ENCODE measurements at places on chromosomes 7 and 10.

GRCh38 chr7:50594734-50595485 is 29.7 kb upstream of the DDC start:
- DNase-seq: no peak

GRCh38 chr10:59003203-59003602 is 173.2 kb upstream of the PHYHIPL start:
- DNase-seq: no peak

DNA sequence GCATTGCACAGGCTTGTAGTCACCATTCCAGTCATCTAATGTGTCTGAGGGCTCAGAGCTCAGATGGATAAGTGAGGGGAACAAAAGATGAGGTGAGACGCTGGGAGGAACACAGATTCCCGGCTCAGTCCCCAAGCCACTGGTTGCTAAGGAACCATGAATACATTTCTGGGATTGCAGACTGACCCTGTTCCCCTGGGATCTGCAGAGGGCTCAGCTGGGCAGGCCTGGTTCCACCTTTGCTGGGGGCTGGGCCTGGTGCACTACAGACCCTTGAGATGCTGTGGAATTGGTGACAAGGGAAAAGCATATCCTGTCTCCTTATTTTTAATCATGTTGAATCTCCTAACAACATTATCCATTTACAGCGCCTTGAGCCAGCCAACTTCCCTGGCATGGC is 19.2 kb downstream of the ELFN1 start:
- DNase-seq: no peak

DNA sequence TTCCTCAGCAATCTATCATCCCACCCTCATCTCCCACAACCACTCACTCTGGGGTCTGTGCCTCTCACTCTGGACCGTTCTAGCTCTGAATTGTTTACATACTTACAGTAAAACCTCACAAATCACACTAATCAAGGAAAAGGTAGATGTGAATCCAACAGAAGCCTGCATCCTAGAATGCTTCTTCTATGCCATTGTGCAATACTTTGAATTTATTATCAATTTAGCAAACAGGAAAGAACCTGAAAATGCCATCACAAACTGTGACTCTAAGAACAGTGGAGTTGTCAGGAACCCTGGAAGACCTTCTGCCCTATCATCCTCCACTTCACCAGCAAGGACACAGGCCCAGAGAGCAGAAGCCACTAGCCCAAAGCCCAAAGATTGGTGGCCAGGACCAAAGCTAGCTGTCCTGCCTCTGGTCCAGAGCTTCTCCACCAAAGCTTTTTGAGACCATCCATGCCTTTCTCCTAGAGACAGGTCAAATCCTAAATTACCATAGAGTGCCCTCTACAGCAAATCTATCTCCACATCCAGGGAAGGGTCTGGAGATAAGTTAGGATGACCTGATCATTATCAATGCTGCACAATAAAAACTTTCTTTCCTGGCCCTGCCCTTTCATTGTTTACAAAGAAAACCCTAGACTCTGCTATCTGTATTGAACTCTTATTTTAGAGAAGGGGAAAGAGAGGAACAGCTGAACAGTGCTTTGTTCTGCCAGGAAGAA is 2.4 kb downstream of the SORBS1 start:
- no peak for DNase-seq

DNA sequence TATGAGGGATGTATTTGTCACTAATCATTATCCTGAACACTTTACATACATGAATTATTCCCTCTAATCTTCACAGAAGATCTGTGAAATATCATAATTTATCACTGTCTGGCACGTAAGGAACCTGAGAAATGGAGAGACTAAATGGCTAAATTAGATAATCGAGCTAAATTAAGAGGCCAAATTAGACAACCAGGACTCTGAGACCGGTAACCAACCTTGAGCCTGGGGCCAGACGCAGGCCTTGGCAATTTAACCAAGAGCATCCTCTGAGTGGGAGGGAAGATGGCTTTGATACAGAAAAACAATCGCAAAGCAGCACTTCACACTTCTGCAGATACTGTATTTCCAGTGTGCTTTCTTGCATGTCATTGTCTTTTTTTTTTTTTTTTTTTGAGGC is 21.4 kb downstream of the SVOPL start:
- peak; percentile 82 for DNase-seq

GRCh38 chr7:21972397-21972784 is 26.7 kb upstream of the CDCA7L start:
- no peak for DNase-seq

DNA sequence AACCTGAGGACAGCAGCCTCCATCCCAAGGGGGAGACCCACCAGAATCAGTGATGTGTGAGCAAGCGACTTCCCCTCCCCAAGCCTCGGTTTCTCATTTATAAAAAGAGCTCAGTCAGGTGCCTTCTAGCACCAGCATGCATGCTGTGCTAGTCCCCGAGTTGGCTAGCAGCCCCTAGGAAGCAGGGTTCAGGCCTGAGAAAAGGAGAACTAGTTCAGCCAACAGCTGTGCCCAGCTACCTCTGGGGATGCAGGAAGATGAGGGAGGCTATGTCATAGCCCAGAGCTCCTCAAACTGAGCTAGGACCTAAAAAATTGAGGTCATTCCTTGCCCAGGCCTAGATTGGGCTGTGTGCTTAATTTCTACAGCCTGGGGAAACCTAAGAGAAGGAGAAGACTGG is 13.7 kb downstream of the DRGX start:
- DNase-seq: no peak

DNA sequence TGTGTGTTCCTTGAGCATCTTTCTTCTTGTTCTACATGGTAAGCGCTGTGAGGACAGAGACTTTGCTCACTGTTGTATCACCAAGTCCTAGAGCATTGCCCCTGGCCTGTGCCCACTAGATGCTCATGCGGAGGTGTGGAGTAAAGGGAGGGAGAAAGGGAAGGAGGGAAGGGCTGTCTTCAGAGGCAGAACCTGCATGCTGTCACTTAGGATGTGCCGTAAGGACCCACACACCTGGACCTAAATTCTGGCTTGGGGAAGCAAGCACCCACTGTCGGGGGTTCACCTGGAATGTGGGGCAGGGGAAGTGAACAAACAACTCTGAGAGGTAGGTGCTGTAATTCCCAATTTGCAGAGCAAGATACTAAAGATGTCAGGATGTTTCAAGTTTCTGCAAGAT is 129.5 kb downstream of the PTPN20 start:
- no peak for DNase-seq

GRCh38 chr7:27224983-27225934 is 17.3 kb upstream of the EVX1 start:
- no peak for DNase-seq

GRCh38 chr10:32295027-32295426 is 51.9 kb downstream of the EPC1 start:
- no peak for DNase-seq

GRCh38 chr7:27774717-27775328 is 34.9 kb downstream of the TAX1BP1 start:
- DNase-seq: peak; percentile 9

- no peak for DNase-seq
These were observed at the start of gene IL2RA for GRCh38 chr10:6062101-6062771. TSS of gene IL2RA (minus strand) at chr10:6062367. CDS start at chr10:6062151, 216 bp downstream.

DNA sequence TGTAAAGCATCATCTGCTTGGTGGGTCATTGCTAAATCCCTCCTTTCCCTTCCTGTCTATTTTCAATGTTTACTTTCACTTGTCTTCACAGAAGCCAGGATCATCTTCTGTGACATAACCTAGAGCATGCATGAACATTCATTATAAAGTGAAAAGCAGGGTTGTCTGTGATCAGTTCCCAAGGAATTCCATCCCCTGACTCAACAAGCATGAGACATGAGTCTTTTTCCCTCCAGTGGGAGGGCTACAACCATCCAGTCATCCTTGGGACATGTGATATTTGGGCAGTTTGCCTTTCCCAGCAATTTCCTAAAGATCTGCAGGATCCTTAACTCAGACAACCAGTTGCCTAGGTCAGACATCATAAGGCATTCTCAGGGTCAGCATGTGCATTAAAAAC is 166.3 kb upstream of the TMEM196 start:
- no peak for DNase-seq

GRCh38 chr10:85527616-85528317 is 838.8 kb downstream of the GRID1 start:
- no peak for DNase-seq

Measured in SK-N-SH (cell line).